Thoracic aorta (tissue), 2 donors: ENCODE measurements at places on chromosomes 4 and X.

DNA sequence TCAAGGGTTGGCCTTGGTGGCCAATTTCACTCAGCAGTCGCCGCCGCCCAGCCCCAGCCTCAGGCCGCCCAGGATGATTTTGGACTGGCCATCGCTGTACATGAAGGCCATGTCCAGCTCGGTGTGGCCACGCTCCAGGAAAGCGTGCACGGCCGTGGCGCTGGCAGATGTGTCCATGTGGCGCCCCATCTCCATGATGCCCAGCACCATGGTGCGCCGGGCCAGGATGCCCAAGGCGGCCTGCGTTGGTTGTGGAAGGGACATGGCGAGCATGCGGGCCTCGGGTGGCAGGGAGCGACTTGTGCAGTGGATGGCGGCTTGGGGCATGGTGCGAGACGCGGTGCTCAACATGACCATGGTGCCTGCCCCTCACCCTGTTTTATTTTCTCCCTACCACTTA, 55.4 kb downstream of the ZCCHC12 start:
- DNase-seq: no peak

DNA sequence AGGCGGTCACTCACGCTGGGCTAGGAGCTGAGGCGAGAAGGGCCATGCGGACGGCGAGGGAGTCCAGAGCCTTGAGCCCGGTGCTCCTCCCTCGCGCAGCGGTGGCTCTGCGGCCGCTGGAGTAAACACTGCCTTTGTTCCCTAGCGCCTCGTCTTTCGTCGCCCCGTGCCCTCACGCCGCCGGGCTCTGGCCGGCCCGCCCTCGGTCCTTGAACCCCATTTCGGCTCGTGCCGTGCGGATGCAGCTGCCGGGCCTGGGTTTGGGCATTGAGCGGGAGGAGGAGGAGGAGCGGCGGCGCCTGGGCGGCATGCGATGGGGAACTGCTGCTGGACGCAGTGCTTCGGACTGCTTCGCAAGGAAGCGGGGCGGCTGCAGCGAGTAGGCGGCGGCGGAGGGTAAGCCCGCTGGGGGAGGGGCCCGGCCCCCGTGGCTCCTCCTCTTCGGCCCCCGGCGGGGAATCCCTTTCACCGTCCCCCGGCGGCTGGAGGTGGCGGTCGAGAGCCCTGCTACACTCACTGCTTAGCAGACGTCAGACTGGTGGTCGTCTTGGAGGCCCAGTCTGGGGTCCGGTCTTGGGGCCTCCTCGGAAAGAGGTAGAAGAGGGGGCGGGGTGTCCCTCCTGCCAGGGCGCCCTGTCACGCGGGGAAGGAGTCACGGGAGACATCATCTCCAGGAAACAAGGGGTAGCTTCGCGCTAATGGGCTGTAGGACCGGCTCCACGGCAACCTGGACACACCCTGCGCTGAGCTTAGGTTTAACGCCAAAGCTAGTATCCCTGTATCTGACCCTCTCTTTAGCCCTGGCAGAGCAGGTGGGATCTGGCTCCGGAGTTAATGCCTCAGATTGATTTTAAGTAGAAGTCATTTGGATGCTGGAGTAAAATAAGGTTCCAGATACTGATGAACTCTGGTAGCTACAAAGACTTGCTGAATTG, at the start of gene AP1AR:
TSS of gene AP1AR (plus strand) at position 9 of the 935 bp plus-strand sequence. CDS start at position 314, 305 bp downstream.
- peak; percentile 36 for DNase-seq

- DNase-seq: no peak
These were observed 51.7 kb upstream of the AP1S2 start for GRCh38 chrX:15906041-15906943.

GRCh38 chr4:69999420-69999819, 3.7 kb downstream of the STATH start:
- DNase-seq: no peak

- no peak for DNase-seq
These were observed 103.9 kb upstream of the RAB40AL start for GRCh38 chrX:102833136-102833535.

- DNase-seq: no peak
These were observed 589.1 kb downstream of the TRIML1 start for GRCh38 chr4:188728359-188728758.

- no peak for DNase-seq
These were observed 75.5 kb downstream of the CASP3 start for GRCh38 chr4:184573701-184574100.

DNA sequence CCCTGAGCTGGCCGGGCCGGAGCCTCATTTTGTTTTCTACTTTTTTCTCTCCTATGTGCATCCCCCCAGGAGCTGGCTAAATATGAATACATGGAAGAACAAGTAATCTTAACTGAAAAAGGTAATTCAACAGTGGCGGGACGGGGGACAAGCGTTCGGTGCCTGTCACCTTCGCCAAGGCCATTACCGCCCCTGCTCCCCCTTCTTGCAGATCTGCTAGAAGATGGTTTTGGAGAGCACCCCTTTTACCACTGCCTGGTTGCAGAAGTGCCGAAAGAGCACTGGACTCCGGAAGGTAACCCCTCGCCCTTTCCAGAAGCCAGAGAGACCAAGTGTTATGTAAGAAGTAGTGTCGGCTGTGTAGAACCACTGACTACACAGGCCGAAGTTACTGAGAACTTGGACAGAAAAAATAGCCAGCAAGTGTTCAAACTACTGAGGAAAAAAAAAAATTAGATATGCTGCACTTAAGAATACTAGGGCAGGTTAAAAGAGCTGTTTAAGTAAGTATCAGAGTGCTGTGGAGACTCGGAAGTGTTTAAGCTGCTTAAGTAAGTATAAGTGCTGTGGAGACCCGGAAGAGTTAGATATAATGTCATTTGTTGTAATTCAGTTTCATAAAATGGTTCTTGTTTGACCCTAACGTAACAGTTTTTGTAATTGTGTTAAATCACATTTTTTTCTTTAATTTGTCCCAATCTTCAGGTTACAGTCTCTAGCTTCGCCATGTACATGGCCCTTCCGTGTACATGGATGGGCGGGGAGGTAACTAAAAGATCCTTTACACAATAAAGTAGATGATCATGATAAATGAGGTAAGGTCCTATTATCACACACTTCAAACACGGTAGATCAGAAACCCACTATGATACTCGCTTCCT, 856 bp downstream of the SAT1 start:
- DNase-seq: no peak

- no peak for DNase-seq
These were observed 408.7 kb upstream of the PITX2 start for GRCh38 chr4:111031596-111031995.

GRCh38 chr4:13635286-13635799, 7.8 kb upstream of the BOD1L1 start:
- DNase-seq: no peak

DNA sequence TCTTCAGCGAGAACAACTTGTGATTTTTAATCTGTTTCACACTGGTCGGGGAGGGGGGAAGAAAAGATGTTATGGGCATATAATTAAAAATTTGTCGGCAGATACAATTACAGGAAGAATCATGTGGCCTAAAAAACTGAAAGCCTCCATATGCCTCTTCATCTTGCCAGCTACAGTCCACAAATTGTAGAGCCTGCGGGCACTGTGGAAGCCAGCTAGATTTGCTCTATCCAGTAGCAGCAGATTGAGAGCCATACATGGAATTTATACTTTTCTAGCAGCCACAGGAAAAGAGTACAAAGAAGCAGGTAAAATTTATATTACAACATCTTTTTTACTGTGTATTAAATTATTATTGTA, 147.3 kb downstream of the TBL1X start:
- no peak for DNase-seq

GRCh38 chr4:39451423-39452023, 7.2 kb downstream of the RPL9 start:
- no peak for DNase-seq

GRCh38 chr4:95580226-95580625, 31.5 kb upstream of the UNC5C start:
- DNase-seq: no peak

DNA sequence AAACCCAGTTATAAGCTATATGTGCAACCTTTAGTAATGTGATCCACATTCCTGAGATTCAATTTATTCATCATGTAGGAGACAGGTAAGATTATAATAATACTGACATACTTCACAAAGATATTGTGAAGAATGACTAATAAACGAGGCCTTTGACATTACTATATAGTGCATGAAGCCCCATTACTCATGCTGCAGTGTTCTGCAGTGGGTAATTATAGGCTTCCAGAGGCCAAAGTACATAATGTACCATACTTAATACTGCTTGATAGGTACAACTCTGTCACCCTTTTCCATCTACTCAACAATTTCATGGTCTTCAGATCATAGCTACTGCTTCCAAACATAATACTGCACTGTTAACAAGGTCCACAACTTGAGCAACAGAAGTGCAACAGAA, 68.9 kb downstream of the COL25A1 start:
- DNase-seq: no peak

GRCh38 chr4:6687947-6688878, 5.5 kb upstream of the S100P start:
- no peak for DNase-seq

DNA sequence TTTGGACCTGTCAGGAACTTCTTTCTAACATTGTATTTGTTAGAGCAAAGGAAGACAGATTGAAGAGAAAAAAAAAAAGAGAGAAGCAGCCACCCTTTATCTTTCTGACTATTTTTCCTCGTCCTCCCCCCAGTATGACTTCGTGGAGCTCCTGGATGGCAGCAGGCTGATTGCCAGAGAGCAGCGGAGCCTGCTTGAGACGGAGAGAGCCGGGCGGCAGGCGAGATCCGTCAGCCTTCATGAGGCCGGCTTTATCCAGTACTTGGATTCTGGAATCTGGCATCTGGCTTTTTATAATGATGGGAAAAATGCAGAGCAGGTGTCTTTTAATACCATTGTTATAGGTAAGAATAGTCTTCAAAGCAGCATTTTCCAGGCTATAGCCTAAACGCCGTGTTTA, 237.7 kb downstream of the DCTD start:
- DNase-seq: no peak

GRCh38 chr4:38869511-38869910, 1.9 kb downstream of the FAM114A1 start:
- no peak for DNase-seq

- DNase-seq: no peak
These were observed 877.1 kb downstream of the RAPGEF2 start for GRCh38 chr4:159979953-159980352.

DNA sequence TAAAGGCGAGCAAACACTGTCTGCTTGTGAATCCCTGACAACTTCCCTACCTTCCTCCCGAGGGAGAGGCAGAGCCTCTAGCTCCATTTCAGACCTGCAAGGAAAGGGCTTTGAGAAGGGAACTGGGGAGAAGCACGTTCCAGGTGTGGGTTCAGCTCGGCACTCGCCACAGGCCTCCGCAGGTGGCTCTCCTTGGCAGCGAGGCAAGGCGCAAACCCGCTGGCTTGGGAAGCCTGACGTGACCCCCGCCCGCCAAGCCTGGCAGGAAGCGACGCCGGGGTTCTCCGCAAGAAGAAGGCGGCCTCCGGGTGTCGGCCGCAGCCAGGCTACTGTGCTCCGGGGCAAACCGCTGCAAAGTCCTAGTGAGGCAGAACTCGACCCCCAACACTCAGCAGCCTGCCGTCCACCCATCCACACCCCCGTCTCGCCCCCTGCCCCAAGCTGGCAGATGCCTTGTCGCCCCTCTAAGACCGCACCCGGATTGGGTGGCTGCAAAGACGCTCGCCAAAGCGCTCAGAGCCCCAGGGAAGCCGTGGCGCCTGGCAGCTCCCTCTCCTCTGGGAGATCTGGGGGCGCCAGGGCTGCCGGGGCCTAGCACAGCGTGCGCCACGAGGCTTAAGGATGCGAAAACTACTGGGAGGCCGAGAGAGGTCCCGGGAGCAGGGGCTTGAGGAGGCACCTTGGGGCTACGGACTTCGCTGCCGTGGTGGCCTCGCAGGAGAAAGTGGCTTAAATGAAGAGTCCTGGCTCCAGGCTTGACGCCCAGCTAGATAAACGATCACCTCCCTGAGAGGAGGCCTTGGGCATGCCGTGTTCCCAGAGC, 21.8 kb downstream of the NKX3-2 start:
- no peak for DNase-seq

GRCh38 chrX:130079824-130080406, 30.4 kb downstream of the ELF4 start:
- no peak for DNase-seq

- no peak for DNase-seq
These were observed 23.1 kb upstream of the VCX2 start for GRCh38 chrX:8194216-8194615.

DNA sequence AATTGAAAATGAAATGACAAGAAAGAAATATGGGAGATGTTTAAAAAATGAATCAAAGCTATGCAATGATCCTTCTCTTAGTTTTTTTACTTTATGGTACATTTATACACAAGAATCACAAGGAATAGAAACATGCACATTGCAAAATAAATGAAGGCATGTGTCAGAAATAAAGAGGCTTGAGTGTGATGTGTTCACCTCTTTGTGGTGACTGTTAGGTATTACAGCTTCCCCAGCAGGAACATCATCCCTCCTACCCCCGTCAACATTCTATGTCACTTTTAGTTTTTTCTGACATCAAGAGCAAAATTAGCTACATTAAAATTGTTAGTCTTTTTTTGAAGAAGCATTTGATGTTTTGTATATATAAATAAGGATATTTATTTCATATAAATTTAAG, 214.8 kb downstream of the SLC4A4 start:
- no peak for DNase-seq

DNA sequence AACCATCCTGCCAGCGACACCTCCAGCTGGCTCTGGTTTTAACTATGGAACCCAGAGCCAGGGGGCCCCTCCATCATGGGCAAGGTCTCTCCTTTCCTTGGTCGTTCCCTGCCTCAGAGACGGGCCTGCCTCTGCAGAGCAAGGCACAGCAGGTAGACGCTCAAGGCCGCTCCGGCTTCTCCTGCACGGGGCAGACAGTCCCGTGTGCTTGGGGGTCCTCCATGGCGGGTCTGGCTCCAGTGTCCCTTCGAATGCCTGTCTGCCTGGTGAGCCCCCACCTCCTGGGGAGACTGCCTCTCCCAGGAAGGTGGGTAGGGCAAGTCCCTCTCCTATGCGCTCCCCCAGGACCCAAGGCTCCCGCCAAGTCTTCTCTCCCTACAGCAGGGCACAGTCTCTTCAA, 71.5 kb downstream of the ACOX3 start:
- DNase-seq: no peak

- DNase-seq: no peak
These were observed 14.3 kb upstream of the UVSSA start for GRCh38 chr4:1332686-1333085.

DNA sequence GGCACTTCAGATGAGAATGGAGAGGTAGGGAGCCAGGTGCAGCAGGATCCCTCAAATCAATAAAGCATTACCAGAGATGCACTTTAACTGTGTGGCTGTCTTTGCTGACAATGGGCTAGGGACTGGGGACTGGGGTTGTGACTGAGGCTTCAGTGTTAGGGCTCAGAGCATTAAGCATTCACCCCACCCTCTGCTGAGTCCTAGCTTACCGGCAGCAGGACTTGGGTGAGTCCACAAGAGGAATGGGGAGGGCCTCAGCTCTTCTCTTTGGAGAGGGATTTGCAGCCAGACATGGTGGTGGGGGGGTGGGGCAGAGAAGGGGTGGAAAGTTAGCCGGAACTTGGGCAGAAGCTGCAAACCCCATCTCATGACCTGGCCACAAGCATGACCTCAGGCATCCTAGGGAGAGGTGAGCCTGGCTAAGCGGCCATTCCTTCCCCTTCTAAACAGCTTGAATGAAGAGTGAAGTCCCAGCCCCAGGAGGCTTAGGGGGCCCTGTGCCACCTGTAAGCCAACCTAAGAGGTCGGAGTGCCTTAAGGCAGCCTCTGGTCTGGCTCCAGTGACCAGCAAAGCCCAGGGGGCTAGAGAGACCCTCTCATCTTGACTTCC, 78.4 kb downstream of the STARD8 start:
- DNase-seq: no peak

GRCh38 chrX:1614927-1615326, at the start of gene ASMT:
ASMT (plus strand) TSS chrX:1615059; CDS start chrX:1615200, 141 bp downstream.
- DNase-seq: no peak
